Anterior cingulate cortex (tissue), 58 donors: ENCODE measurements at places on chromosomes 12 and 14.
A peak's percentile ranks its signal among the peaks of the same experiment; 100 is the strongest.

GRCh38 chr14:91065266-91065665 is 4.8 kb upstream of the RPS6KA5 start:
- no peak for DNase-seq

- DNase-seq: no peak
Measured at GRCh38 chr12:22969521-22969920, 344.6 kb downstream of the ETNK1 start.

DNA sequence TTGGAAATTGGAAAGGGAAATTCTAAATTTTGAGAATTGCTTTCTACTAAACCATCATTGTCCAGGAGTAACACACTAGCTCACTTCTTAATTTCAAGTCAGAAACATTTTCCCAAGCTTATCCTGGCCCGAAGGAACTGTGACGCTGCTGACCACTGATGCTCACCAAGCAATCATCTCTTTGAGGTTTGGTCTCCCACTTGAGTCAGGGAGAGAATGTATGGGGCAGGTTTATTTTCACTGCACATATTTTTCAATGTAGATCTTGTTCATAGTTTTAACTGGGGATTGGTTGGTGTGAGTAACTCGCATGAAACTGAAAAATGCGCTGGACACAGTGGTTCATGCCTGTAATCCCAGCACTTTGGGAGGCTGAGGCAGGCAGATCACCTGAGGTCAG is 12.9 kb upstream of the RNASE10 start:
- DNase-seq: no peak

GRCh38 chr12:15855646-15856045 is 26.5 kb upstream of the STRAP start:
- DNase-seq: no peak

- no peak for DNase-seq
Measured at GRCh38 chr12:103768467-103769123, 72.4 kb downstream of the NT5DC3 start.

GRCh38 chr14:93676416-93676958 is 111.8 kb downstream of the PRIMA1 start:
- no peak for DNase-seq

- no peak for DNase-seq
Measured at GRCh38 chr14:105440554-105440900, 20.9 kb downstream of the MTA1 start.

GRCh38 chr14:71758229-71758951 is 173.8 kb upstream of the RGS6 start:
- no peak for DNase-seq

DNA sequence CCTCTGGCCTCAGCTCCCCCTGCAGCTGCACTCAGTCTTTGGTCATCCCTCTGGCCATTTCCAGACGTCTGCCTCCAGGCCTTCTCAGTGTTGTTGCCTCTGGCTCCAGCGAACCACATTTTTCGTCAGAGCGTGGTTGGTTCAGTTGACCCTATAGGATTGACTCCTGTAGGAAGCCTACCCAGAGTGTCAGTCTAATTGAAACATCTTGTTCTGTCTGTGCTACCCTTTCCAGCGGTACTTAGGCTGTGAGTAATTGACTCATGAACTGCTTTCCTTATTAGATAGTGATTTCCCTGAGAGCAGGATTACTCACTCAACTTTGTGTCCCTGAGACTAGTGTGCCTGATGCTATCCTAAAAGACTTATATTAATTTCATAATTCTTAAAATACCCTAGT is 373.2 kb downstream of the ATP23 start:
- no peak for DNase-seq

GRCh38 chr14:89428546-89429198 is 11.6 kb upstream of the FOXN3 start:
- DNase-seq: peak; percentile 8

DNA sequence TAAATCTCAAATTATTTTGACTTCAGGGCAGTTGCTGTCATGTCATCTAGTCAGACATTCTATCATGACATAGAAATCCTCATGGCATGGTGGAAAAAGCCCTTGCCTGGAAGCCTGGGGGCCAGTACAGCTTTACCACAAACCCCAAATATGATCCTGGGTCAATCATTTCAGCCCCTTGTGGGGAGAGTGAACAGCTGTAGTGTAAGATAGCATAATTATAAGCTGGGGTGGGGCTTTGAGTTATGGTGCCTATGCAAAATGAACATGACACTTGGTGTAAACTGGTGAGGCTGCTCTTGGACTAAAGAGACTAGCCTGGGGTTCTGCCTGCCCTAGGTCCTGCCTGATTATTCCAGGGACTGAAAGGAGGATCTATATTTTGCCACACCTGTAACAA is 207.7 kb upstream of the DDHD1 start:
- no peak for DNase-seq

- no peak for DNase-seq
Measured at GRCh38 chr12:88408823-88409222, 171.4 kb downstream of the KITLG start.

- no peak for DNase-seq
Measured at GRCh38 chr14:22545842-22546721, 42.9 kb downstream of the DAD1 start.

GRCh38 chr12:116113398-116114130 is 163.9 kb downstream of the MED13L start:
- DNase-seq: no peak

DNA sequence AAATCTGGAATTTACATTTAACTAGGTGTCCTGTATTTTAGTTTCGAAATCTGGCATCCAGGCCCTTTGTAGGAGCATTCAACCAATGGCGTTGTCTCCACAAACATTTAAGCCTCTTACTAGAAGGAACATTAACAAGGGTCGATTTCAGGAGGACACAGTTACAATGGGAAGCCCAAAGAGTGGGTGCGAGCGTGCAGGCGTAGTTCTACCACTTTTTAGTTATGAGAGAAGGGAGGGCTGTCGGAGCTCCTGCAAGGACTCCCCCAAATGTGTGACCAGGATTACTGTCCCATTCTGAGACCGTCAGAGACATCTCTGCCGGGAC is 365 bp upstream of the ABHD4 start:
- no peak for DNase-seq

GRCh38 chr14:85242666-85243065 is 287.3 kb upstream of the FLRT2 start:
- no peak for DNase-seq

DNA sequence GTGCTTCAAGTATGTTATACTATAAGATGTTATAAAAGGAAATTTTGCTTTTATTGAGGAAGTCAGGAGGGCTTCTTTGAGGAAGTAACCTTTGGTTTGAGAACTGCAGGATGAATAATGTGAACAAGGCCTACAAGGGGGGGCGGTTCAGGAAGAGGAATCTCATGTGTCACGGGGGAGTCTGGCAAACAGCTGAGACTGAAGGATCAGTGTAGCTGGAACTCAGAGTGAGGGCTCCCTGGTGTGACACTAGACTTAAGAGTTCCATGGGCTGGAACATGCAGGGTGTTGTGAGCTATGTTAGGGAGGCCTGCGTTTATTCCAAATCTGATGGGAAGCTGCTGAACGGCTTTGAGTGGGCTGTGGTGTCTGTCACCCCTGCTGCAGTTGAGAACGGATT is 62.3 kb downstream of the UNC79 start:
- DNase-seq: no peak

GRCh38 chr12:117684471-117684870 is 284.3 kb downstream of the KSR2 start:
- no peak for DNase-seq

DNA sequence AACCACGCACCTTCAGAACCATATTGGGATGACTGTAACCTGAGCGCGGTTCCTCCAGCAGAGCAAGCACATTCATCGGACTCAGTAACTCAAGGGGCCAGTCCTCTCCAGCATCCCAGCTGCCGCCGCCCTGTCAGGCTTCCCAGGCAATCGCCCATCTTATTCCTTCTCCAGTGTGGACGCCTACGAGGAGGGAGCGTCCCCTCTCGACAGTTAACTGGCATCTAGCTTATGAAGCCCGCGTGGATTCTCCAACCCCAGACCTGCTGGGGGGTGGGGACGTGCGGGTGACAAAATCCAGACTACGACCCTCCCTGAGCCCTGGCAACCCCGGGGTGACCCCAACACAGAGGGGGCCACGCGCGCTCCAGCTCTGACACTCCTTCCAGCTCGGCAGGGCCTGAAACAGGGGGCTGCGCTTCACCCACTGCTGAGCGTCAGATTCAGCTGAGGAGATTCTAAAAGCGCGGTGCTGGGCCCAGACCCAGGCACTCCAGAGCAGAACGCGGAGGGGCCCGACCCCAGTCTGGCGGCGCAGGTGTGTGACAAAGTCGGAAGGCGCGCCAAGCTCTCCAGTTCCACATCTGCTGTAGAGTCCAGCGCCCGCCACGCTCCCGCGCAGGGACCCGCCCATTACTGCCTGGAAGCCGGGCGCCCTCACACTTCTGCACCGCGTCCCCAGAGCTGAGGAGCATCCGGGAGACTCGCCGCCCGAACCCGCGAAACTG is 43.9 kb upstream of the ESR2 start:
- DNase-seq: peak; percentile 60

- DNase-seq: no peak
Measured at GRCh38 chr14:33127531-33127930, 188.9 kb downstream of the NPAS3 start.

DNA sequence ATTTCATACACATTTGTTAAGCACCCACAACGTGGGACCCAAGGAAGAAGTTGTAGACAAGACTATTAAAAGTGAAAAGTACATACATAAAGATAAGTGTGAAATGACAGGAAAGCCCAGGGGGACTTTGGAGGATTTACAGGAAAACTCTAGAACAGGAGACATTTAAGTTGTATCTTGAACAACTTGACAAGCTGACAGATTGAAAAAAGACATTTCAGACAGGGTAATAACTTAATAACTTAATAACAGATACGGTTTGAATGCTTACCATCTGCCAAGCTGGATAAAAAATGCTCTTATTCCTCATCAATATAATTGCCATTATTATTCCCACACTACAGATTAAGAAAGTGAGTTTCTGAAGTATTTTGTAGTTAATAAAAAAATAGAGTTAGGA is 229.7 kb upstream of the SYT10 start:
- no peak for DNase-seq

GRCh38 chr14:52240623-52241022 is 26.9 kb upstream of the PTGDR start:
- no peak for DNase-seq

DNA sequence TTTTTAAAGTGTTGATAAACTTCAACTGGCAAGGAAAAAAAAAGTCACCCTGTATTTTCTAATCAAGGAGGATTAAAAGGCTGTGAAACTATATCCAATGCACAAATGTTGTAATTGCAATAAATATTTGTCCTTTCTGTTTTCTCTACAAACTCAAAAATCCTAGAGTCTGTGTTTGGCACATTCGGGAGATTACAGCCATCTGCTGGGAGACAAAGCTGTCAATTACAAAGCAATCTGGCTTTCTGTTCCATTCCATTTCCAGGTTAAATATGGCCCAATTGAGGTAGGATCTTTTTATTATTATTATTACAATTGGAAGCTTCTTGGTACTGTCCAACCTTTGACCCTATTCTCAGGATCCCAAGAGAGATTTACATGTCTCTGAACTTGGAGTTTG is 295.9 kb downstream of the DIO2 start:
- DNase-seq: no peak

DNA sequence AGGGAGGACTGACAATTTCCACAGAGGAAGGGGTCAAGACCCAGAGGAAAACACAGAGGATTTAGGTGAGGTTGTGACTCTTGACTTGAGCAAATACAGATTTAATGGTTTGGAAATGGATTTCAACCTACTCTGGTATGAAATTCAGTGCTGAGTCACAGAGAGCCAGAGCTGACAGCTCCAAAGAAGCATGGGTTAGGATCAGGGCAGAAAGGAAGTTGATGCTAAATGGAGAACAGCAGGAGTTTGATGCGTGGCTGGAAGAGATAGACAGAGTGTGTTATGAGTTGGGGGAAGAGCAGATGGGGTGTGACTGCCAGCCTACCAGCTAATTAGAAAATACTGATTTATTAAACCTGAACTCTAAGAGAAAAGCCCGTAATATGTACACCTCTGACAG is 272.6 kb downstream of the FOXG1 start:
- DNase-seq: no peak

GRCh38 chr12:18470251-18470650 is 208.9 kb downstream of the PIK3C2G start:
- DNase-seq: no peak

DNA sequence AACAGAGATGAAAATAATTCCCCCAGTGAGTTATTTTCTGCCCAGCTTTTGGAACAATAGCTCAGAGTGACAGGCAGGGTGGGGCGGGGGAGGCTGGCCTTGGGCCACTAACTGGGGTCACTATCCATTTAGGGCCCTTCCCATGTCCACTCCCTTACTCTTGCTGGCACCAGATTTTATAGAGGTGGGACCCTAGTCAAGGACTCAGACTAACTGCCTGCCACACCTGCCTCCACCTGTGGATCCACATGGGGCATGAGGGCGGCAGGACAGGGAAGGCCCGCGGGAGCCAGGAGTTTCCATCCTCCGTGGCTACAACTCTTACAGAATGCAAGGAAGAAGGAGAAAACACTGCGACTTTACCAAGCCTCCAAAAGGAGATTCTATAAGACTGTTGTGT is 10.1 kb downstream of the VDR start:
- no peak for DNase-seq

GRCh38 chr12:14403293-14403692 is 37.8 kb downstream of the ATF7IP start:
- DNase-seq: no peak

DNA sequence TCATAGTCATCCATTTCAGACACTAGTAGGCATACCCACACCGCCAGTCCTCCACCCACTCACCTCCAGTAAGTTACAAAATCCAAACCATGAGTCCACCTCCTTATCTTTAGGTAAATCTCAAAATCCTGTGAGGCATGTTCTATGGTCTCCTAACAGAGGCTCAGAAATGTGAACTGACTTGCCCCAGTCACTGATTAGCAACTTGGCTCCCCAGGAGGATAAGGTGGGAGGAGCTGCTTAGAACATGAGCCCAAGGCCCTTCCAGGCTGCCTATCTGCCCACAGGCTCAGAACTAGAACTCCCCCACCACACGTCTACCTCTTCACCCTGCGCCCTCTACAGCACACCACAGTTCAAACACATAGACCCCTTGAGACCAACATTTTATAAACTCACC is 19.9 kb downstream of the SETD3 start:
- no peak for DNase-seq

DNA sequence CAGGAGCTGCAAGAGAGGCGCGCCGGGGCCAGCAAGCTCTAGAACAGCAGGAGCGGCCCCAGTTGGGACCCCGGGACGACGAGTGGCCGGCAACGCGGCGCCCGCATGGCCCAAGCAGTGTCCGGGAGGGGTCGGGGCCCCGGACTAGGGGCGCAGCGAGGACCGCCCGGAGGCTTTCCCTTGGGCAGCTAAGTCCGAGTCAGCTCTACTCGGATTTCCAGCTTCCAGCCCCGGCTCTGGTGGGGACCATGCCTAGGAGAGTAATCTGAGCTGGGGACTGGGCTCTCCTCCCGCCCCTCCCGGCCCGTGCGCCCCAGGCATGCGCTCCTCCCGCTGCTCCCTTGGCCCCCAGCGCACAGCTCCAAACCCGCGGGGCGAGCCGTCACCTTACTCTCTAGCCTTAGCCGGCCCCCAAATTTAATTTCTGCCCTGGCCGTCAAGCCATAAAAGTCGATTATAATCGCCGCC is 41.6 kb upstream of the CAPRIN2 start:
- no peak for DNase-seq

GRCh38 chr12:67873355-67873754 is 115.9 kb upstream of the IFNG-AS1 start:
- DNase-seq: no peak
